ENCODE measurements at places on chromosomes 3 and 15.

DNA sequence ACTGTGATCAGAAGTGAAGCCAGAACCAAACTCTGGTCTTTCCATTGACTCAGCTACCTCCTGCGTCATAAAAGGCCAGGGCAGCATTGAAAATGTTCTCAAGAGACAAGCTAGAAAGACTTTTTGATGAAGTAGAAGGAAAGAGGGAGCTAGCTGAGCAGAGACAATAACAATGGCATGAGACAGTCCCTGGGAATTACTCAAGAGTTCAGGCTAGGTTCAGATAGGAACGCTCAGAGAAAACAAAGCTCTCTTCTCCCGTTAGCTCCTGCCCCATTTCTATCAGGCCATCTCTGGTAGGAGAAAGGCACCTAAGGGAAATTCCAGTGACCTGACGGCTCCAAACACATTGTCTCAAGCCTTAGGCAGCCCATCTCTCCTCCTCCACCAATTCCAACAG, 7.0 kb upstream of the OXTR start:
- no peak for DNase-seq

- DNase-seq = no peak
Measured at GRCh38 chr3:34070831-34071585, 272.6 kb downstream of the PDCD6IP start.

DNA sequence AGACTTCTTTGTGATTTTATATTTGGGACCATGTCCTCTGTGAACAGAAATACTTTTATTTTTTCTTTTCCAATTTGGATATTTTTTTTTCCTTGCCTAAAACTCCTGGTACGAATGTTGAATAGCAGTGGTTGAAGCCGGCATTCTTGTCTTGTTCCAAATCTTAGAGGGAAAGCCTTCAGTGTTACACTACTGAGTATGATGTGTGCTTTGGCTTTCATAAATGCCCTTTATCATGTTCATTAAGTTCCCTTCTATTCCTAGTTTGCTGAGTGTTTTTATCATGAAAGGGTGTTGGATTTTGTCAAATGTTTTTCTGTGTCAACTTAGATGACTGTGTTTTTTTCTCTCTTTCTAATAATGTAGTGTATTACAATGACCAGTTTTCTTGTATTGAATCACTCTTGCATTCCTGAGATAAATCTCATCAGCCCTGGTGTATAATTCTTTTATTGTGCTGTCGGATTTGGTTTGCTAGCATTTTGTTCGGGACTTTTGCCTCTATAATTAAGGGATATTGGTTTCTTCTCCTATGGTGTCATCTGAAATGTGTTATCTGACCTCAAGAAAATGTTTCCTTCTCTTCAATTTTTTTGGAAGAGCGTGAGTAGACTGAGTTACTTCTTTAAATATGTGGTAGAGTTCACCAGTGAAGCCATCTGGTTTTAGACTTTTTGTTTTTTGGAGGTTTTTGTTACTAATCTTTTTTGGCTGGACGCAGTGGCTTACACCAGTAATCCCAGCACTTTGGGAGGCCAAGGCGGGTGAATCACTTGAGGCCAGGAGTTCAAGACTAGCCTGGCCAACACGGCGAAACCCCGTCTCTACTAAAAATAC, 33.3 kb downstream of the MAP1A start:
- no peak for DNase-seq

- no peak for DNase-seq
Measured at GRCh38 chr15:92947071-92947730, 47.1 kb downstream of the CHD2 start.

Data from esophagus squamous epithelium (tissue), 5 donors.